ENCODE measurements at places on chromosomes 7 and 10.

GRCh38 chr7:39272111-39272510, 294.1 kb upstream of the YAE1 start:
- DNase-seq = no peak

GRCh38 chr10:77911535-77912123, 14.9 kb downstream of the DLG5 start:
- no peak for DNase-seq

DNA sequence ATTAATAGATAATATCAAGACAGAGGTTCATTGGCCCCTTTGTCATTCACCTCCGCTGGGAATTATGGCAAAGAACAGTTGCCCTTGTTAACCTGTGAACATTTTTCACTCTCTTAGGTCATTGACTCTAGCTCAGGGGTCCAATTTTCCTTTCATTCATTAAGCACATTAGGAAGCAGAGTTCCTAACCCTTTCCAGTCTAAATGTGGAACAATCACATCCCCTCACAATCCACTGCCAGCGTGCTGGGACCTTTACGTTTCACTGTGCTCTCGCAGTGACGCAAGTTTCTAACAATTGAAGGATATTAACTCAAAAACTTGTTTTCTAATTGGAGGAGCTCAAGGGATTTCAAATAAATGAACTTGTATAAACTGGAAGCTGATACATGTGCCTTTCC, 79.3 kb upstream of the MEOX2 start:
- no peak for DNase-seq

- no peak for DNase-seq
Measured at GRCh38 chr10:116000151-116000842, 272.7 kb downstream of the GFRA1 start.

DNA sequence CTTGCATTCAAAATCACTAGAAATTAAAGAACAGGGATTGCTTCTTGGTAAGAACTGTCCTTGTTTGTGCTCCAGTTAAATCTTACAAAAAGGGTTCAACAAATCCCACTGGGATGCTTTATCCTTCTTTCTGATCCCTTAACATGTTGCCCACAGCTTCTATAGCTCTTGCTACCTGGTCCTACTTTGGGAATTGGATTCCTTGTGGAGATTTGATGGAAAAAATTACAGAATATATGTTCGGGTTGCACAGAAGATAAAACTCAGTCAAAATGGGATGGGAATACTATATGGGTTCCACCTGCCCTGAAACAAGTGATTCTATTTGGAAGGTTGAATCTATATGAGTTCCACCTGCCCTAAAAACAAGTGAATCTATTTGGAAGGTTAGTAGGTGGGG, at the start of gene OR2A25:
Gene OR2A25, plus strand, starts transcription at position 301 of the 400 bp plus-strand sequence. CDS start 4,409 bp downstream, outside the sequence.
- no peak for DNase-seq

Data from NCI-H1105 treated with DMSO at 0.1 percent for 48 hours (cell line).